ENCODE measurements at places on chromosomes 5 and 9.

- DNase-seq = no peak
Measured at GRCh38 chr9:81070689-81071088, 618.7 kb downstream of the TLE1 start.

- DNase-seq = no peak
Measured at GRCh38 chr9:99130069-99130468, 25.2 kb downstream of the TGFBR1 start.

DNA sequence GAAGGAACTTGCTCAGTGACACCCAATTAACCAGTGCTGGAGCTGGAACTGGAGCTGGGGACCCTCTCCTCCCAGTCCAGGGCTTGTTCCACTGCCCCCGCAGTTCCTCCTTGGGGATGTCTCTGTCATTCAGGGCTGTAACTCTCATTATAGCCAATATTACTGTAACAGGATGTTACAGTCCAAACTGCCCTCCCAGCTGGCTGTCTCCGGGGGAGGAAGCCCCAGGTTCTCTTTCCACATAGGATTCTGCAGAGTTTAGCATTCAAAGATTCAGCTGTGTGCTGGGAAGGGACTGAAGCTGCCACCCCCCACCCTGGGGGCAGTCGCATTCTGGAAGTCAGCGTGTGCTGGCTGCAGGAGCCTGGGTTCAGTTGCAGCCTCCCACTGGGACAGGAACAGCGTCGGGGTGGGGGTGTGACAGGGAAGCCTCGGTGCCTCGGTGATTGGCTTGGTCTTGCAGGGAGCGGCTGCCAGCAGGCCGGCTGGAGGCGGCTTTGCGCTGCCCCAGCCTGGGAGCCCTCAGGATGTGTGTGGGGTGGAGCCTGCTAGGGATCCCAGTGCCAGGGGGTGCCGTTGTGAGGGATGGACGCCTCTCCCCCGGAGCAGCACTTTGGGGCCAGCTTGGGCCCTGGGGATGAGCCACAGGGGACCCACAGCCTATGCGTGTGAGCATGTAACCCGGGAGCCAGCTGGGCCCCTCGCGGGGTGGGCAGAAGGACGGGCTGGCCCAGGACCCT lies 101.1 kb downstream of the RGS3 start:
- DNase-seq = no peak

DNA sequence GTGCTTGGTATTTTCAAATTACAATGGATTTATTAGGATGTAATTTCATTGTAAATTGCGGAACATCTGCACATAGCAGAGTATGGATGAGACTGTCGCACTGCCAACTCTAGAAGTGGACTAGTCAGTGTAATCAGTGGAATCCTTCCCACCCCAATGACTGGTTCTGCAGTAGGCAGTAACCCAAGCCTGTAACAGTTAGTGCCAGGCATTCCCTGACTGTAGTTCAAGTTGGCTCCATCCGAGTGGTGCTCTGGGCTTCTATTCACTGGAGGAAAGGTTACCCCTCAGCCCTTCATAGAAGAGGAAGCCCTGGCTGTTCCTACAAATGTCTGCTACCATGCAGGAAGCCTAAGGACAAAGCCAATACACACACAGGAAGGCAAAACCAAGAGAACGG lies 23.2 kb downstream of the AK3 start:
- no peak for DNase-seq

GRCh38 chr5:150901446-150901845 lies 3.3 kb downstream of the ZNF300 start:
- DNase-seq = no peak

GRCh38 chr5:178641711-178642110 lies 14.9 kb upstream of the CLK4 start:
- DNase-seq = no peak

GRCh38 chr9:120405860-120406259 lies 174.1 kb downstream of the CDK5RAP2 start:
- no peak for DNase-seq

- DNase-seq = no peak
Measured at GRCh38 chr9:109304347-109304746, 16.5 kb downstream of the EPB41L4B start.

DNA sequence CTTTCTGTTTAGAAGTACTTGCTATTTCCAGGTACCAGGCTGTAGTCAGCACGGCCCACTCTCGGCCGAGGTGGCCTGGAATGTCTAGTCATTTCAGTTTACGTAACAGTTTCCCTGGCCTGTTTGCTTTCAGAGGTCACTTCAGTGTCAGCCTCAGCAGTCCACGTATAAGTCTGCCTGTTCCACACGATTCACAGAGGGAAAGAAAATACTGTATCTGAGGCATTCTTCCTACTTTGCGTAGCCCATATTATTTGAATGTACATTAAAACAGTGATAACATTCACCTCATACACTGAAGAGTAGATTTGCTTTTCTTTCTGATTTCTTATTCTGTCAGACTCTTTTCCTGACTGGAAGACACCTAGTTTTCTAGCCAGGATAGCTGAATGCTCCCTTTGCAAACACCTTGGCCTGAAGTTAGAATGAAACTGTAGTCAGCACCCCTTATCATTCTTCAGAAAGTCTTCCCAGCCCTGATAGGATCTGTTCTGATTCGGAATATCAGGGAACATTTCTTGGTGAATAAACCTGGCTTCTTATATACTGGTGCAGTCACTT lies 140.9 kb downstream of the AOPEP start:
- DNase-seq = no peak

GRCh38 chr5:64019746-64020145 lies 57.5 kb upstream of the HTR1A start:
- DNase-seq = no peak

DNA sequence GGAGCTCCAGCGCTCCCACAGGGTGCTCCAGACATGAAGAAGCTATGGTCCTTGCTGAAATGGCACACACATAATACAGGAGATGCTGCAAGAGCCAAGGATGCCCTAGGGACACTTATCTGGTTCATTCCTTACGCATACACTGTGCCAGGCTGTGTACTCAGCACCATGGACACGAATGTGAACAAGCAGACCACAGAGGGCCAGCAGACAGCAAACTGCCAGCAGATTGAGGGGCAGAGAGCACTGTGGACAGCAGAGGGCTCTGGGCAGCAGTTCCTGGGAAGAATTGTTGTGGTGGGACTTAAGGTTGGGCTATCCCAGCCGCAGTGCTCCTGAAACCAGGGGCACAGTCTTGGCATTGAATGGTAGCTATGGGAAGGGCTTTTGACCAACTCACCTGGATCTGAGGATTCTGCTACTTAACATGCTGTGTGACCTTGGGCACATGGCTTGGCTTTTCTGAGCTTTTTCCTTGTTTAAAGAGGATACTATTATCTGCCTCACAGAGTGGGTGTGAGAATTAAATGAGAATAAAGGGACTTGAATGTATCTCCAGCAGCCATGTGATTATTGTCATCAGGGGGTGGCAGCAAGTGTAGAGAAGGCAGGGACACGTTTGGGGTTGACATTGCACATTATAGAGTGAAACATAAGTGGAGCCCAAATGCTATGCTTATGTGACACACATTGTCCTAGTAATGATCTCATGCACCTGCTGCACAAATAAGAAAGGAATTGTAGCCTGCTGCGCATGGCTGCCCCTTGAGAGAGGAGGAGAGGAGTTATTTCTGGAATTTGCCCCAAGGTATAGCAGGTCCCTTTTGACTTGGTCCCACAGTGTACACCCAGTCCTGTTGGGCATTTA lies 30.1 kb downstream of the PPARGC1B start:
- no peak for DNase-seq

- DNase-seq = no peak
Measured at GRCh38 chr5:133596049-133596448, 16.3 kb downstream of the FSTL4 start.

All from GM12891 (cell line).